ENCODE measurements at places on chromosomes 2 and 18. TPM values are rescaled to one million over a fixed set of nuclear protein-coding genes. Genes with fewer than 3 reads are reported as not detected.

The SLC4A5 gene
- total RNA-seq = 0.45 TPM

- peak; percentile 16 for DNase-seq
Measured at GRCh38 chr18:68394705-68395104, 320.2 kb downstream of the TMX3 start.

The ERFE gene
- 3.4 TPM for total RNA-seq

DNA sequence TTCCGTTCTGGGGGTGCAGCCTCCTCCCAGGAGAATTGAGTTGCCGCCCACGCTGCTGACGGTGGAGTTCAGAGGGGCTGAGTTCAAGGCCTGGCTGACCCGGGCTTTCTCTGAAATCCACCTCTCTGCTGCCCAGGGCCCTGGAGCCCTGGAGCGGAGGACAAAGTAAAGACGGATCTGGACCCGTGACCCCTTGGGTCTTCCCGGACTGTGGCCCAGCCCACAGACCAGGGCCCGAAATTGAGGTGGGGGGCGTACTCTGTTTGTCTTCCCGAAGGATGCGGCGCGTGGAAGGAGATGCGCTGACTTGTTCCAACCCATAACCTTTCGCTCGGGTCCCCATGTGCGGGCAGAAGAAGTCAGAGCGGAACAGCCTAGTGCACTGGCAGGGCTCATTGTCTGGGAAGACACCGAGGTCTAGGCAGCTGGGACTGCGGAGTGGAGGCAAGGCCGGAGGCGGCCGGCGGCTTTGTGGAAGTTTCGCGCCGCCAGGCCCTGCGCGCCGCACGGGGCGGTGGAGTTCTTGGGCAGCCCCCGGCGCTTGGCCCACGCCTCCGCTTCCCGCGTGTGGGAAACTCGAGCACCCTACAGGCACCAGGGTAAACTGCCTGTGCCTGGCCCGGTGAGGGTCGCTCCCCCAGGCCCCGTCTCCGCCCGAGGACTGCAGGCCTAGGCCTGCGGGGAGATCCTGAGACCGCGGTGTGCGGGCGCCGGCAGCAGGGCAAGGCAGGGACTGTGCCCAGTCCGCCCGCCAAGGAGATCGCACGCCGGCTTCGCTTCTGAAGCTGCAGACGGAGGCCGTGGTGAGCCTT lies 9.8 kb downstream of the POU3F3 start:
- DNase-seq = no peak

The SPDYA gene
- total RNA-seq = 6.5 TPM
